Colonic mucosa (tissue), 4 donors: ENCODE measurements at places on chromosomes 2 and 18. TPM values are rescaled to one million over a fixed set of nuclear protein-coding genes. Genes with fewer than 3 reads are reported as not detected.
A peak's percentile ranks its signal among the peaks of the same experiment; 100 is the strongest.

Gene NGEF
- total RNA-seq, result 34.0 TPM

DNA sequence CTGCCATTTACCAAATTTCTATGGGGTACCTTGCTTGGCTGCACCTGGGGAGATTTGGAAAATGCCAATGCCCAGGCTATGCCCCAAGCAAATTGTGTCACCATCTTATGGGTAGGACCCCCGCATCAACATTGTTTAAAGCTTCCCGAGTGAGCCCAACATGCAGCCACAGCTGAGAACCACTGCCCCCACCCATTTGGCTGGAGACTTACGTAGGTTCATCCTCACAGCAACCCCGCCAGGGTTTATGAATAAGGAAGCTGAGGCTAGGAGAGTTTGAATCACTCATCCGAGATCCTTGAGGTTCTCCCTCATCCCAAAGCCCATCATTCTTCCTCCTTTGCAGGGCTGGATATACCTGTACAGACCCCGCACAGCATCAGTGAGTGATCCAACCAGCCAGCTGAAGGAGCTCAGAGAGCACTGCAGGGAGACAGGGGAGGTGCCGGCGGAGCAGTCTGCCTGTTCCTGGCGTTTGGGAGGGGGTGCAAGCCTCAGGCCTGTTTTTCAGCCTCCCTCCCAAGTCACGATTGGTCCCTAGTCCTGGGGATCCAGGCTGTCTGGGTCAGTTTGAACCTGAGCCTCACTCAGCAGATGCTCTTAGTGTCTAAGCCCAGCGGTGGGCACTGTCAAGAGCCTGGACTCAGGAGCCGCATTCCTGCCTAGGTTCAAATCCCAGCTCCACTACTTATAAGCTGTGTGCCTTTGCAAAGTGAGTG is 164.9 kb downstream of the SMAD7 start:
- no peak for DNase-seq

- peak; percentile 54 for DNase-seq
Measured at GRCh38 chr2:14626873-14627272, 5.6 kb upstream of the LRATD1 start.

Gene ELOA2
- total RNA-seq, result not detected

- no peak for DNase-seq
Measured at GRCh38 chr2:1010415-1010930, 59.8 kb downstream of the SNTG2 start.
